Urinary bladder (tissue), 4 donors: ENCODE measurements at places on chromosomes 6 and 20. TPM values are rescaled to one million over a fixed set of nuclear protein-coding genes. Genes with fewer than 3 reads are reported as not detected.

GRCh38 chr6:6742535-6742934, 154.0 kb downstream of the LY86 start:
- DNase-seq: no peak

- DNase-seq: no peak
Observed at GRCh38 chr20:20161611-20162010, 109.3 kb downstream of the CFAP61 start.

DNA sequence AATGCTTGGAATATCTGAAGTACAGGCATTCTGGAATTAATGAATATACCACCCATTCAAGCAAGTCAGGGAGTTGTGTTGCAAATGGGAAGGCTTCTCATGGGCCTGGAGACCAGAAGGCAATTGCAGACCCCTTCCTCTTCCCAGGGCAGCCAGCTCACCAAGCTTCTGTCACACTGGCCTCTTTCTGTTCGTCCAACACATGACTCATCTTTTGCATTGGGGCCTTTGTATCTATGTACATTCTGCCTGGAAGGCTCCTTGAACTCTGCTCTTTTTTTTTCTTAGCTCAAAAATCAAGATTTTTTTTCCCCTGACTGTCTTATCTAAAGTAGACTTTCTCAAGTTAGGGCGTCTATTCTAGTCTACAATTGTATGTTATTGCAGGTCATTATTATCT, 132.9 kb upstream of the MYLIP start:
- DNase-seq: no peak

COL21A1 gene
- 151 TPM for total RNA-seq

GRCh38 chr20:47479506-47479905, 22.2 kb upstream of the NCOA3 start:
- DNase-seq: no peak

- DNase-seq: no peak
Observed at GRCh38 chr6:98054453-98054852, 771.4 kb upstream of the MMS22L start.

DNA sequence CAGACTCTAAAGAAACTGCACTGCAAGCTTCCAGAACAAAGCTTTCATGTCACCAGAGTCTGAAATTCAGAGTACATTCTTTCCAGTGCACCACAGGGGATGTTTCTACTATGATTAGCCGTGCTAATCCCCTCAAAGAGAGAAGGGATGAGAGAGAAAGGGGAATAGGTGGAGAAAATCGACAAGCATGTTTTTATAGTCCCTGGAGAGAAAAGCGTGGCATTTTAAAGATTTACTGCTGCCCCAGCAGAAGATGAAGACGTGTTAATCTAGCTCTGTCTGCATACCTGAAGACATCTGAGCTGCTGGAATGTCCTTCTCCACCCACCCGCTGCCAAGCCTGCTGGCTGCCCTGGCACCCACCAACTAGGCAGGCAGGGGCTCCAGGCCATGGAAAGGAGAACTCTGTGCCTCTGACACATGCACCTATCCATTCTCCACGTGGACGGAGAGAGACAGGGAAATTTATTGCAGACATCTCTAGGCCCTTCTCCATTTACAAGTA, 4.1 kb downstream of the MYLK4 start:
- no peak for DNase-seq

DNA sequence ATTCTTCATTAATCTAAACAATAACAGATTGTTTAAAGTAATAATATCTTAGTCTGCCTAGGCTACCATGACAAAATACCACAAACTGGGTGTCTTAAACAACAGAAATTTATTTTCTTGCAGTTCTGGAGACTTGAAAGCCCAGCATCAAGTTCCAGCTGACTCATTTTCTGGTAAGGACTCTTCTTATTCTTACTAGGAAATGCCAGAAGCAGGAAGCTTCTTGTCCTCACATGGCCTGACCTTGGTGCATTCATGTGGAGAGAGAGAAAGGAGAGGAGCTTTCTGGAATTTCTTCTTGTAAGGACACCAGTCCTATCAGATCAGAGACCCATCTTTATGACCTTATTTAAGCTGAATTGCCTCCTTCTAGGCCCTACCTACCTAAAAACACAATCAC, 110.5 kb downstream of the ANKRD60 start:
- DNase-seq: no peak

GRCh38 chr6:169239181-169239580, 14.5 kb downstream of the THBS2 start:
- no peak for DNase-seq

GRCh38 chr6:101826269-101826668, 432.8 kb downstream of the GRIK2 start:
- DNase-seq: no peak

DNA sequence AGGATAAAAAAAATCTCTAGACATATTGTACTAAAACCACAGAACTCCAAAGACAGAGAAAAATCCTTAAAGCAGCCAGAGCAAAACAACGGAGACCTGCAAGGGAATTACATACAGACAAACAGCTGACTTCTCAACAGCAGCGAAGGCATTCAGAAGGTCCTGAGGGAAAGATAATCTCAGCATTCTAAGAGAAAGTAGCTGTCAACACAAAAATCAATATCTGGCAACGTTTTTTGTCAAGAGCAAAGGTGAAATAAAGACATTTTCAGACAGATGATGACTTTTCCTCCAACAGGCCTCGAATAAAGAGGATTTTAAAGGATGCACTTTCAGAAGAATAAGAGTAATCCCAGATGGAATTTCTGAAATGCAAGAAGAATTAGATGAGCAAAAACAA, 6.1 kb upstream of the SCGN start:
- no peak for DNase-seq

DNA sequence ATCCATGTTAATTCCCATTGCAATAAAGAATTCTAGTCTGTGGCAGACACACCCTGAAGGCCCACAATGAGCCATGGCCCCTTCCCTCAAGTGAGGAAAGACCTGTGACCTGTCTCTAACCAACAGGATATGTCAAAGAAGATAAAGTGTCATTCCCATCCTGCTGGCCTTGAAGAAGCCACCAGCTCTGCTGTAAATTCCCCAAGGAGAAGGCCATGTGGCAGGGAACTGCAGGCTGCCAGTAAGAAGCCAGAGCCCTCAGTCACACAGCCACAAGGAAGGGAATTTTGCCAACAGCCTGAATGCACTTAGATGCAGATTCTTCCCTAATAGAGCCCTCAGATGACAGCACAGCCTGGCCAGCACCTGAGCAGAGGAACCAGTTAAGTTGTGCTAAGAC, 24.8 kb downstream of the VIP start:
- DNase-seq: no peak

GRCh38 chr6:30798494-30798893, 54.1 kb upstream of the IER3 start:
- no peak for DNase-seq

TRIM10 gene
- total RNA-seq: 0.42 TPM

DNA sequence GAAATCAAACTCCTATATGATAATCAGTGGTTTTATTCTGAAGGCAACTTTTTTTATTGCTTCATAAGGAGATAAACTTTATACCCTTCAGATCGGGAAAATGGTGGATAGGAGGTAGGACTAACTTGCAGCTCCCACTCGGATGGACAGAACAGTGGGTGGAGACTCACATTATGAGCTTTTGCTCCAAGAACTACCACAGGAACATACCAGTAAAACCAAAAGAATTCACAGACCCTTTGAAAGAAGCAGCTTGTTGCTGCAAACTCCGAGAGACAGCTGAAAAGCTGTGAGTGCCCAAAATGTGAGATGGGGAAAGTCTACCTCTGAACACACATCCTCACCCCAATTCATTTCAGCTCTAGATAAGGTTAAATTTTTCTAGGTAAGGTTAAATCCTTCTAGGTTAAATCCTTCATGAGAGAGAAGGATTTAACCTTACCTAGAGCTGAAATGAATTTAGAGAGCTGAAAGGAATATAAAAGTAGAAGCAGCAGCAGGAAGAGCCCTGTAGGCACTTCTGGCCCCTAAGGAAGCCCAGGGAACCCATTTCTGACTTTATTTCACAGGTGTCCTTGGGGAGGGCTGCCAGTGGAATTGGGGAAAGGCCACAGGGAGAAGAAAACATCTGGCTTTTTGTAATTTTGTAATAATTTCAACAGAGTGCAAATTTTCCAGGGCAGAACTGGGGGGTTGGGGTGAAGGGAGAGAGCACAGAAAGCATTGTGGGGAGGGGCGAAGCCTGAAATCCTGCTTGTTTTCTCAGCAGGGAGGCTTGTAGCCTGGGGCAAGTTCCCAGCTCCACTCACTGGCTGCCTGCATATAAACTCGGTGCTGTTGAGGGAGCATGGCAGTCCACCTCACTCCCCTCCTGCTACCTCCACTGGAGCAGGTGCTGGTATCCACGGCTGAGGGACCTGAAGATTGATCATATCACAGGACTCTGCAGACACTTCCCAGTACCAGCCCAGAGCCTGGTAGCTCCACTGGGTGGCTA, 65.9 kb upstream of the HCRTR2 start:
- DNase-seq: no peak

GRCh38 chr20:8670893-8671215, 398.0 kb upstream of the PLCB4 start:
- no peak for DNase-seq

RAET1G gene
- 1.2 TPM for total RNA-seq

DNA sequence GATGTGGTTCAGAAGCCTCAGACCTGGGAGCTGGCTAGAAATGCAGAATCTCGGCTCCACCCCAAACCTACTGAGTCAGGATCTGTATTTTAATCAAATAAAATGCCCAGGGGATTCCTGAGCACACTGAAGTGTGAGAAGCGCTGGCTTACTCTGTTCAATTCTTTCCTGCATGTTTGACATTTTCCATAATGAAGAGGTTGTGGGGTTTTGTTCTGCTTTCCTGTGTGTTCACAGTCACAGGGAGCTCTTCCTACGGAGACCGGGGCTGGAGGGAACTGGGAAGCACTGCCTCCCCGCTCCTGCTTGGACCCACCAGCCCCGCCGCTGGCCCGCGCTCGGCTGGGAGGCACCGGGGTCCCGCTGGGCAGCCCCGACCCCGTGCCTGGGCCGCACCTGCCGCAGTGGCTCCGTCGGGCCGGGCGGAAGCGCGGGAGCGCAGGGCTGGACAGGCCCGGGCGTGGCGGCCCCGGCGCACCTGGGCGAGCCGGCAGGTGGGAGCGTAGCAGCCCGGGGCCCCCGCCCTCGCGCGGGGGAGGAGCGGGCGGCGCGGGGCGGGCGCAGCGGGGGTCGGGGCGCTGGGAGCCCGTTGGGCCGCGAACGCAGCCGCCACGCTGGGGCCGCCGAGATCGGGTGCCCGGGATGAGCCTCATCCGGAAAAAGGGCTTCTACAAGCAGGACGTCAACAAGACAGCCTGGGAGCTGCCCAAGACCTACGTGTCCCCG, at the start of gene MAPK13:
Gene MAPK13, plus strand, starts transcription at position 573 of the 726 bp plus-strand sequence. Its CDS starts 70 bp downstream, at position 643.
- DNase-seq: no peak

DNA sequence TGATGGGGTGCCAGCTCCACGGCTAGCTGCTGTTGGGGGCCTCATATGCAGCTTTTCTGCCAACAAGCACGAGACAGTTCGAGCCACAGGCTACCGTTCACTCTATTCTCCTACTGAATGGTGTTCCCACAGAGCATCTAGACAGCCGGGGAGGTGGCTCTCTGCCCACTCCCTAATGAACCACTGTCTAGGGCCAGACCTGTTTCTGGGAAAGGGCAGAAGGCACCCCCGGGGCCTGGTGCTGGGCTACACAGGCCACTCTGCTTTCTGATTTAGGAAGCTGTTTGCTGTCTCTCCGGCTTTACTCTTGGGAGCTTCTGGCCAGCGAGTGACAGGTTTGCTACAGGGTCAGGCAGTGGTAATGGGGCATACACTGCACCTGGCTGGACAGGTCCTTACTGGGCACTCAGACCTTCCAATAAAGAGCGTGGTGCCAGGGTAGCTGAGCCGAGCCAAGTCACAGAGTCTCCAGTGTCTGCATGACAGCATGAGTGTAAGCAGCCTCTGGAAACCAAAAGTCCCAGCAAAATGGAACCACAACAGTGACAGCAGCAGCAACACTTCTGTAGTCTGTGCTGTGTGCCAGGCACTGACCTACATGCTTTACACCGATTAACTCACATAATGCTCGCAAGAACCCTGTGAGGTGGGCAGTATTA, 8.4 kb downstream of the CCDC167 start:
- no peak for DNase-seq

BPIFA1 gene
- not detected for total RNA-seq

ARFGEF3 gene
- total RNA-seq: 9.6 TPM

GRCh38 chr6:136860043-136860442, 37.7 kb downstream of the PEX7 start:
- DNase-seq: no peak

ESR1 gene
- total RNA-seq: 6.9 TPM

EFCAB8 gene
- 0.95 TPM for total RNA-seq

DNA sequence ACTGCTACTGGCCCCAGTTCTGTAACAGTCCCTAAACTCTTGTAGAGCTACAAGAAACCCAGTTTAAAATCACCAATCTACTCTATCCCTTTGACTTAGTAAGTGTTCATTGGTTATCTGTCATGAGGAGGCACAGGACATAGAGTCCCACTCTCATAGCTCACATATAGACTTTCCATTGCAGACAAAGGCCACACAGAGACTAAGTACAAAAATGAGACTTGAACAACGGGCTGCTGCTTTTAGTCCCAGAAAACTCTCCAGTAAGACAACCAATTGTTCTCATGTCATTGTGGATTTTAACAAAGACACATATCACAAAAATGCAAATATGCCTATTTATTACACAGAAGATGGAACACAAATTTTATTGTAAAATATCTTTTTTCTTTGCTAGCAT, 197.4 kb downstream of the PTPRK start:
- DNase-seq: no peak

DNA sequence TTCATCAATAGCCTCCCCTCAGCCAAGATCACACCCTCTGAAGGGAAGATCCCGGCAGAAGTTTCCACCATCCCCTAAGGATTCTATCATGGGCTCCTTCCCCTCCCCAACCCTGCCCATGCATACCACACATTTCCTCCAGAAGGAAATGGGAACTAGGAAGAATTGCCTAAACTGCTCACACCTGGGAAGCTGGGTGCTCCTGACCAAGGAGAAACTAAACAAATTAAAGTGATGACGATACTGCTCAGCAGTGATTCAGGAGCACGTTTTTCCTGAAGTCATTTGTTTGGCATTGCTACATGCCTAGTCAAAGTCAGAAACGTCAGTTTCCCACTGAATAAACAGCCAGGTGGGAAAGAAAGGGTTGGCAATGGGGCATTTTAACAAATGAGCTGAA, 136.1 kb upstream of the CDYL start:
- DNase-seq: no peak

GRCh38 chr6:21826023-21826422, 232.5 kb downstream of the SOX4 start:
- no peak for DNase-seq

- DNase-seq: no peak
Observed at GRCh38 chr6:93801101-93801847, 381.9 kb upstream of the EPHA7 start.

GRCh38 chr6:166413491-166413951, 30.8 kb upstream of the MPC1 start:
- no peak for DNase-seq

TMEM244 gene
- total RNA-seq: not detected

HSD17B8 gene
- 7.6 TPM for total RNA-seq

- no peak for DNase-seq
Observed at GRCh38 chr6:23620911-23621401, 505.1 kb upstream of the NRSN1 start.

DOK5 gene
- 20.4 TPM for total RNA-seq
